ENCODE measurements at places on chromosomes 13 and 19.

GRCh38 chr13:52765611-52766390, 26.2 kb upstream of the CNMD start:
- no peak for DNase-seq

DNA sequence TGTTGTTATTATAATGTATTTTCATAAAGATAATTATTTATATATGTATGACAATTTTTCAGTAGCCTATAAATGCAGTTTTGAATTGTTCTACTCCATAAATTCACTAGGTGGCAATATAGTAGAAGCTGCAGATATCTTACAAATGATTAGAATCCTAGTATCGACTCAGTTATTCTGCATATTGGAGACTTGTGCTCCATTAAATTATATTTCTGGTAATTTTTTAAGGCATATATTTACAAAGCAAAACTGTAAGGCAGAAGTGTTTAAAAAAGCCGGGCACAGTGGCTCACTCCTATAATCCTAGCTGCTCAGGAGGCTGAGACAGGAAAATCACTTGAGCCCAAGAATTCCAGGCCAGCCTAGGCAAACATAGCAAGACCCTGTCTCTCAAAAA, 58.7 kb downstream of the DPY19L3 start:
- no peak for DNase-seq

DNA sequence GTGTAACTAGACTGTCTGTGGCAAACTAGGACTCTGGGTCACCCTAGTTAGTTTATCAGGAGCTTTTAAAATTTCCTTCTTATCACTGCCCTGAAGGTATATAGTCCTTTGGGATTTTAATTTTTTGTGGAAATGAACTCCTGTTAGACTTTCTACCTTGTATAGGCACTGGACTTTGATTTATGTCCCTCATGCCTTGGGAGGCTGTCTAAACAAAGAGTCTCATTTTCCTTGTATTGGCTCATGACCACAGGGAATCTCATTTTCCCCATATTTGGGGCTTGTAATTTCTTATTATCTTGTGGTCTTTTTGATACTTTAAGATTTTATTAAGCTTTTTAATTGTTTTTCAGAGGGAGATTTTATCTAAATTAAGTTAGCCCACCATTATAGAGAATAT, 21.4 kb downstream of the KCTD4 start:
- DNase-seq, result peak; percentile 12

DNA sequence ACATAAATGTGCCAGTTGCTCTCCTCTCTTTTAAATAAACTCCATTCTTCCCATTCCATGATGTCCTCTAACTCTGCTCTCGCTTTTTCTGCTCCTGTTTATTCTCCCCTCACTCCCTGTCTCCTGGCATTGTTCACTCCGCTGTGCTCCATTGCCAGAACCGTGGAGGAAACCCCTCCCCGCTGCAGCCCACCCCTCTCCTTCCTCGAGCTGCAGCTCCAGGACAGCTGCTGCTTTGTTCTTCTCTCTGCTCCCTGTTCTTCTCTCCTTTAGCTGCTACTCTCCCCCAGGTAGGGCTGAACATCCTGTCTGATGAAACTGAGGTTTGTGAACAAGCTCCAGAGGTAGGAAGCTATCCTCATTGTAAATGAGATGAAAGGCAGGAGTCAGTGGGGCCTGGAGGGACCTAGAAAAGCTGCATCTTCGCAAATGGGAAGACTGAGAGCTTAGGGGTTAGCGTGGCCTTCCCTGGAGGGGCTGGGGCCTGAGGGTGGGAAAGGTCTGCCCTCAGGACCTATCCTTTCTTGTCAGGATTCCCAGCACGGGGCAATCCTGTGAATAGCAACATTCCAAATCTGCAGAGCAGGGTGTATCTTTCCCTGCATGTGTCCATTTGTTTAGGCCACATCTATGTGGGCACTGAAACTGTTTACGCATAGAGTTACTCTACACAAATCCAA, 243.7 kb downstream of the DNAJC15 start:
- DNase-seq, result no peak

DNA sequence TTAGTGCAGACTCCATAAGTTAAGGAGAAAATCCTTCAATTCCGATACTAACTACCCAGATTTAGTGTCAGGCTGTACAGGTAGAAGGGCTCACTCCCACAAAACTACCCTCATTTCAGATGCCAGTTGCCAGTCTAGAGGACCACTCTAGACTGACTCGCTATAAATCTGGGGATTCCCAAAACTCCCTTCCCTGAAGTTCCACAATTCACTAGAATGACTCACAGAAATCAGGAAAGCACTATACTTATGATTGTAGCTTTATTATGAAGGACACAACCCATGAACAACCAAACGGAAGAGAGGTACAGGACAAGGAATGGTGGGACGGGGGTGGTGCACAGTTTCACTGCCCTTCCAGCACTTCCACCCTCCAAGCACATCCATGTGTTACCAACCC, 321.2 kb downstream of the DIAPH3 start:
- peak; percentile 49 for DNase-seq

DNA sequence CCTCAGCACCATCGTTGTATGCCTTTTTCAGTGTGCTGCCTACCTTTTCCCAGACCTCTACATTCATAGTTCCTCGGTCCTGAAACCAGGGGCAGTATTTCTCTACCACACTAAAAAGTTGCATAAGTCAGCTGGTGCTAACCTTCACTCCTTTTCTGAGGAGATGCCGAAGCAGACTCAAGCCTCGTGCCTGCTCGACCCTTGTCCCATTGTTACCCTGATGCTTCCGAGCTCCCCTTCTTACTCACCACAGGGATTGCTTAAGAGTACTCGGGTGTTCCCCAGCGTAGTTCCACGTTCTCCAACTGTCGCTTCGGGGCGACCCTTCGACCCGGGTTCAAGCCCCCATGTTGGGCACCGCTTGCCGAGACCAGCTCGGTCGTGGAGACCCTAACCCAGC, 19.0 kb upstream of the IL17D start:
- DNase-seq, result no peak

GRCh38 chr13:24187185-24187584, 26.7 kb downstream of the SPATA13 start:
- no peak for DNase-seq

- DNase-seq, result no peak
These were observed 246.5 kb upstream of the TMTC4 start for GRCh38 chr13:100921139-100921538.

- no peak for DNase-seq
These were observed 10.5 kb downstream of the KLF5 start for GRCh38 chr13:73069206-73069805.

DNA sequence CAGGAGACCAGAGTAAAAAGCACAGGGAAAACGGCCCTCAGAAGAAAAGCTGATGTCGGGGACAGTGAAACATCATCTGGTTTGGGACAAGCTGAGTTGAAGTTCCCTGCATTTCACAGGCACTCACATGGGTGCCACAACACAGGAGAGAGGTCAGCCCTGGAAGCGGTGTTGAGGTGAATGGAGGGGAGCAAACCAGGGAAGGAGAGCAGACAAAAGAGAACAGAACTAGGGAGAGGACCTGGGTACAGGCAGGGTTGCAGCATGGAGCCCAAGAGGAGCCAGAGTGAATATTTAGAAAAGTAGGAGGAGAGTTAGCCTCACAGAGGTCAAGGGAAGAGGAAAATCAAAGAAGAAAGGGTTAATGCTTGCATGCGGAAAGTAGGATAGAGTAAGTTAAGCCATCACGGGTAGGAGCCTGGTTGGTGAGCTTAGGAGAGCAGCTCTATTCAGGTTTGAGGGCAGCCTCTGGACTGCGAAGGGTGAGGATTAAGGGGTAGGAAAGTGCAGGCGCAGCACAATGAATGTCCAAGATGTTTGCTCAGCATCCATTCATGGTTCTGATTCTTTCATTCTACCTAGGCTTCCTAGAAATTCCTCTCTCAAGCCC, 15.5 kb downstream of the FAM216B start:
- no peak for DNase-seq

DNA sequence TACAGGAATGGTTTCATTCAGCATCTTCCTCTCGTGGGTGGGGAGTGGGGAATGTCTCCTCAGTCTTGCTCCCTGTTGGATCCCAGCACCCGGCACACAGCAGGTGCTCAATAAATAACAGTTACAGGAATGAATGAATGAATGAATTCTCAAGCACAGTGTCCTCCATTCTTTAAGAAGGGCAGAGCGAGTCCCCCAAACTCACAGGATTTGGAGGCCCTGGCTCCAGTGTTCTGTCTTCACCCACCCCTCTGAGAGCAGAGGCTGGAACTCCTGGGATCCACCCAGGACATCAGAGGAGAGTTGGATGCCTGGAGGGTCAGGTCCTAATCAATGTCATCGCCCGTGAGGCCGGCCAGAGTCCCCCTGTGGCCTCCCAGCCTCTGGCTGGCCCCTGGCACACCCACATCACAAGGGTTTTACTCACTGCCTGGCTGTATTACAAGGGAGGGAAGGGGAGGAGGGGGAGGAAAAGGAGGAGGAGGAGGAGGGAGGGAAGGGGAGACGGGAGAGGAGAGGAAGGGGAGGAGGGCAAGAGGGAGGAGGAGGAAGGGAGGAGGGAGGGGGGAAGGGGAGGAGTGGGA, 8.7 kb upstream of the CREB3L3 start:
- DNase-seq, result peak; percentile 71

DNA sequence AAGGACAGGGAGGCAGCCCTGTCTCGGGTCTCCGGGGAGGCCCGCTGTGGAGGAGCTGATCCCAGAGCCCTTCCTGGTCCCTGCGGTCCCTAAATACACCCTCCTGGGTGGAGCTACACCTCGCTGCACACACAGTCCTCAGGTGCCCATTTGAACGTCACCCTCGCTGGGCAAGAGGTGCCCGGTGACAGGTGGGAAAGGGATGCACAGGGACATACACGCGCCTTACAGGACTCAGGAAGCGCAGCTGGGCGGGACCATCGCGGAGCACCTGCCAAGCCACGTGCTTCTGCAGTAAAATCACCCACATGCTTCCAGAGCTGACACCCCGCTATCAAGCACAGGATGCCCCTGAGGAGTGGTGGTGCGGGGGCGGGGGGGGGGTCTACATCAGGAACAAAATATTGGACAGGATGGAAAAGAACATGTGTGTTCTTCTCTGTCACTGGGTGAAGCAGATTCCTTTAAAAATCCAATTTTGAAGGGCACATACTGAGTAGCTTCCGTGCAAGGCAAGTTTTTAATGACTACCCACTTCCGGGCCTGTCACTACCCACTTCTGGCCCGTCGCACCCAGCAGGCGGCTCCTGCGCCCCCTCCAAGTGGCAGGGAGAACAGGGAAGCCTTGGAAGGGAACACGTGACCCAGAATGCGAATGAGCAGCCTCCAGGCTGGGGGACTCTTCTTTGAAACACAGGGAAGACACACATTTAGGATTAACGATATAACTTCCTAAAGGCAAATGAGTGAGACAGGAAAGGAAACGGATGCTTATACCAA, 78.9 kb downstream of the COL4A1 start:
- no peak for DNase-seq

- DNase-seq, result peak; percentile 26
These were observed 515.8 kb downstream of the SLITRK6 start for GRCh38 chr13:85283408-85283807.
